ENCODE measurements at places on chromosomes 1 and 21. TPM values are rescaled to one million over a fixed set of nuclear protein-coding genes. Genes with fewer than 3 reads are reported as not detected.

Gene WNT3A
- 0.18 TPM for total RNA-seq

DNA sequence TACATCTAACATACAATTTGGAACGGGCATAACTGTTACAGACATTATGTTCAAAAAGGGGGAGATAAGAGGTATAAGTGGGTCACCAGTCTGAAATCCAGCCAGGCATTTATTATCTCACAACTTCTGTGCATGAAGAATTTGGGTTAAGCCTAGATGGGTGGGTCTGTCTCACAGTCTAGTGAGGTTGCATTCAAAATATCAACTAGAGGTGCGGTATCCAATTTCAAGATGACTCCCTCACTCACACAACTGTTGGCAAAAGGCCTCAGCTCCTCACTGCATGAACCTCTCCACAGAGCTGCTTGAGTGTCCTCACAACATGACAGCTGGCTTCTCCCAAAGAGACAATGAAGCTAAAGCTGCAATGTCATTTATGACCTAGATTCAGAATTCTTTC lies 4.7 kb downstream of the AUNIP start:
- peak; percentile 8 for ATAC-seq

DNA sequence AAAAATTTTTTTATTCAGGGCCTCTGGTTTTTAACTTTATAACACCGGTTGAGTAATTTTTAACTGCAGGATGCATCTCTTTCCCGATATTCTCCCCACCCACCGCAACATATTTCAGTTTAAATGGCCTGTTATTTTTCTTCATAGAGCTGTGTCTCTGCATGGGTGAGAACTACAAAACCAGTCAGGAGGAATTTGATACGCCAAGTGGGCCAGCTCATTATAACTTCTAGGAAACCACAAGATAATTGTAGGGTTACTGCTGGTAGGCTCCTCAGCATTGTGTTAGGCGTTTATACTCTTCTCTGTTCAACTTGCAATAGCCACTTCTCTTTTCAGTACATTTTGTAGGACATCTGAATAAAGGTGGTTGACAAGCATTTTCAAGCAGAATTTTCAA lies 169.7 kb downstream of the PBX1 start:
- ATAC-seq, result no peak

- no peak for ATAC-seq
Measured at GRCh38 chr1:44549510-44549909, 124.8 kb downstream of the TMEM53 start.

Gene ABCA4
- total RNA-seq, result 10.1 TPM

GRCh38 chr1:165050246-165050645 lies 306.3 kb downstream of the LMX1A start:
- no peak for ATAC-seq

- no peak for ATAC-seq
Measured at GRCh38 chr21:26437326-26438009, 135.6 kb downstream of the CYYR1 start.

- no peak for ATAC-seq
Measured at GRCh38 chr1:37299216-37299615, 175.2 kb upstream of the ZC3H12A start.

DNA sequence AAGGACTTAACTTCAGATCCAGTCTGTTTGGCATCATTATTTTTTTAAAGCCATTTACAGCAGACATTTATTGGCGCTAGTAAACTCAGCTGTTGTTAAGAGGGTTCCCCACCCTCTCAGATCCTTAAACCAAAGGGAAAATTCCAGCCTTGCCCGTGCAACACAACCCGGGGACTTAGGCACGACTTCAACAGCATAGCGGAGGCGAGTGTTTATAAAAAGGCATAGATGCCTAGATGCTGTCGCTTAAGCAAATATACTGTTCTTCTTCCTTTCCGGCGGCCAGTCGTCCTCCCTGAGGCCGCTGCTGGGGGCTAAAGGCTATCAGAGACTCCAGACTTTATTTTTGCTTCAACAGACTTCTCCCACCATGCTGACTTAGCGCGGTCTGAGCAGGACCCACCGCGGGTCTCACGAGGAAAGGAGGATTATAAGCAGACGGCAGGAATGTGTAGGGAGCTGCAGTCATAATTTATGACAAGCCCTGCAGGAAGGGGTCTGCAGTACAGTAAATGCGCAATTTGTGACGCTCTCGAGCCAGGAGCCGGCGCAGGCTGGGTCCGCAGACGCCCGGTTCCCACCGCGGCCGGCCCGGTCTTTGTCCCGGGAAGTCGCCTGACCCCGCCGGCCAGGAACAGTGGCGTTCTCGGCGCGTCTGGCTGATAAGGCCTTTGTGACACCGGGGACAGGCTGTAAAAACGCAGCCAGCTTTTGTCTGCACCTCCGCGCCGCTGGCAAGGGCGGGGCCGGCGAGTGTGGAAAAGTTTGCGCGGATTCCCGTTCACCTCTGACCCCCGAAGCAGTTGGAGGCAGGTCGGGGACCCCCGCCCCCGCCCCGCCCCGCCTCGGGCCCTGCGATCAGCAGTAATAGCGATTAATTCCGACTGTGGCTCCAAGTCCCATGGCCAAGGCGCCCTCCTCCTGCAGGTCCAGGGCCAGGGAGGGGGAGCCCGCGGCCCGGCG lies 61.2 kb upstream of the ARHGEF16 start:
- ATAC-seq, result peak; percentile 75

Measured in motor neuron (in vitro differentiated cells).